ENCODE measurements at places on chromosomes 6 and 20. TPM values are rescaled to one million over a fixed set of nuclear protein-coding genes. Genes with fewer than 3 reads are reported as not detected.
A peak's percentile ranks its signal among the peaks of the same experiment; 100 is the strongest.

SNRNP48 gene
- total RNA-seq, result 16.8 TPM

GPR63 gene
- total RNA-seq, result 1.1 TPM

OPRM1 gene
- 3.3 TPM for total RNA-seq

BAG2 gene
- total RNA-seq, result 74.5 TPM

SAMD5 gene
- 0.68 TPM for total RNA-seq

PI3 gene
- total RNA-seq, result not detected

WFDC11 gene
- not detected for total RNA-seq

DNA sequence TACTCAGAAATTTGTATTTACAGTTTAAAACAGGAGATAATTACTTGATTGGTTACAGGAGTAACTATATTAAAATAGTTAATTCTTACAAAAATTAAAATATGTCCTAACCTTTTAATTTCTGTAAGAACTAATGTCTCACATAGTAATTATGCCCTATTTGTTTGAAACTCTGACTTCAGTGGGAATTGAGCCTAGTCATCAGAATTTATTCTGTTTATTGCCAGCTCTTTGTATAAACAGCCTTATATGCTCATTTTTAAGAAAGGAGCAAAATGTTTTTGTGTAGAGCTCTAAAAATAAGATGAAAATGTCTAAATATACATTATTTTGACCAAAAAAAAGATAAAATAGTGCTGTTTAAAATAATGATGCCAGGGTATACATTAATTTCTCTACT lies 21.5 kb downstream of the TRMT11 start:
- no peaks in the 10 kb centered on the region for H3K4me1 ChIP-seq
- peaks cover 6% of the 10 kb centered on the region for H3K36me3 ChIP-seq
- DNase-seq, result no peak
- no peaks in the 10 kb centered on the region for H3K27me3 ChIP-seq
- H3K4me3 ChIP-seq, result no peak overlapping the region

GRCh38 chr6:113693851-113694250 lies 163.3 kb upstream of the MARCKS start:
- H3K4me3 ChIP-seq, result no peak overlapping the region
- DNase-seq, result no peak

- H3K4me1 ChIP-seq, result peaks cover 15% of the 10 kb centered on the region
- H3K27me3 ChIP-seq, result no peaks in the 10 kb centered on the region
- H3K4me3 ChIP-seq, result no peak overlapping the region
- no peak overlapping the region for H3K27ac ChIP-seq
Measured at GRCh38 chr6:114154812-114155211, 183.9 kb upstream of the HDAC2 start.

GRCh38 chr6:37943436-37944058 lies 124.0 kb downstream of the ZFAND3 start:
- no peak overlapping the region for H3K4me3 ChIP-seq
- peaks cover 84% of the 10 kb centered on the region for H3K4me1 ChIP-seq
- H3K27me3 ChIP-seq, result no peaks in the 10 kb centered on the region
- H3K36me3 ChIP-seq, result no peaks in the 10 kb centered on the region

DNA sequence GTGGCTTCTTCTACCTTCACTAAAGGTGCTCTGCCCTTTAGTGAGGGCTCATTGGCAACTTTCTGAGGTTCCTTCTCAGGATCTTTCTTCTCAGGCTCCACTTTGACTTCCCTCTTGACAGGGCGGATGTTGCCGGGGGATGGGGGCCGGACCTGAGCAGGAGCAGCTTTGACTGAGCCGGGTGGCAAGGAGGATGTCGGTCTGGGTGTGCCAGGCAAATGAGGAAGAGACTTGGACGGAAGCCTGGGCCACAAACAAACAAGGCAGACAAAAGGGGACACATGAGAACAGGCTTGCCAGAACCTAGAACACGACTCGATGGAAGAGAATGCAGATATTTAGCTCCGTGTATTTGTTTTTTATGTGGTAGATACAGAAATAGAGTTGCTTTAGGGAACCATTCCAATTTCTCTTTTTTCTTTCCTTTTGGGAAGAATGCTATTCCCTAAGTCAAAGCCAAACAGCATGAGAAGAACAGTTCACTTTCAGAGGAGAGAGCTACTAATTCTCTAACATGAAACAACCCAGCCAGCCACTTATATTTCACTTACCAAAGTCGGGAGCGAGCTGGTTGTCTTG lies 76.2 kb upstream of the BCLAF1 start:
- H3K27ac ChIP-seq, result no peak overlapping the region
- no peaks in the 10 kb centered on the region for H3K36me3 ChIP-seq
- no peaks in the 10 kb centered on the region for H3K4me1 ChIP-seq

DNA sequence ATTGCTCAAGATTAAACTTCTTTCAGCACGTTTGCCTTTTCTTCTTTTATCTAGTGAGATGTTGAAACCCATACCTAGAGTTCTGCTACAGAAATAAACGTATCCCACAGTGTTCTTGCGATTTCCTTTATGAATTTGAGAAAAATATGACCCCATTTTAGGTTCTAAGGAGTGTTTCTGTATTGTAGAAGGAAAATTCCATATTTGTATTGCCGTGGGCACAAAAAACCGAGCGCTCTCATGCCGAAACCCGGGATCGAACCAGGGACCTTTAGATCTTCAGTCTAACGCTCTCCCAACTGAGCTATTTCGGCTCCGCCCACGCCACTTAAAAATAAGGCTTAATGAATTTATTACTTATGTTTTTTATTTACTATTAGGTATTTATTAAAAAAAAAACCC lies 23.7 kb downstream of the ZNF311 start:
- H3K4me1 ChIP-seq, result peaks cover 11% of the 10 kb centered on the region
- DNase-seq, result peak; percentile 85
- H3K4me3 ChIP-seq, result peak overlapping the region; percentile 41
- H3K36me3 ChIP-seq, result no peaks in the 10 kb centered on the region

DNA sequence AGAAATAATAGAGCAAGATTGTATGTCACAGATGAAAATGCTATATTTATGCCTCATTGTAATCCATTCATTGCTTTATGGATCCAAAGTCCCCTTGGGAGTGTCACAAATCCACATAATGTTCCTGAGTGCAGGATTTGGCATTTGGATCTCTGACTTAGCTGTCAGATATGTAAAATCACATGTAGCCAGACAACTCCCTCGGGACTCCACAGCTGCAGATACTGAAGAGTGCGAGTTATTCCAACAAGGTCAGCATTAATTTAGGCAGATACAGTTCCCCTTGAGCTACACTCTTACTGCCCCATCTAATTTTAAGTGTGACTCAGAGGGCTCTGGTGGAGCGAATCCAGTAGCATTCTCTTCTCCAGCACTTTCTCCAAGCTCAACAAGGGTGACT lies 433.2 kb downstream of the CD83 start:
- no peak overlapping the region for H3K4me3 ChIP-seq
- no peaks in the 10 kb centered on the region for H3K36me3 ChIP-seq
- H3K27ac ChIP-seq, result no peak overlapping the region
- DNase-seq, result no peak

- H3K27me3 ChIP-seq, result no peaks in the 10 kb centered on the region
- no peaks in the 10 kb centered on the region for H3K36me3 ChIP-seq
- DNase-seq, result no peak
- no peak overlapping the region for H3K27ac ChIP-seq
- no peaks in the 10 kb centered on the region for H3K4me1 ChIP-seq
Measured at GRCh38 chr6:17219098-17219497, 62.1 kb upstream of the RBM24 start.

DNA sequence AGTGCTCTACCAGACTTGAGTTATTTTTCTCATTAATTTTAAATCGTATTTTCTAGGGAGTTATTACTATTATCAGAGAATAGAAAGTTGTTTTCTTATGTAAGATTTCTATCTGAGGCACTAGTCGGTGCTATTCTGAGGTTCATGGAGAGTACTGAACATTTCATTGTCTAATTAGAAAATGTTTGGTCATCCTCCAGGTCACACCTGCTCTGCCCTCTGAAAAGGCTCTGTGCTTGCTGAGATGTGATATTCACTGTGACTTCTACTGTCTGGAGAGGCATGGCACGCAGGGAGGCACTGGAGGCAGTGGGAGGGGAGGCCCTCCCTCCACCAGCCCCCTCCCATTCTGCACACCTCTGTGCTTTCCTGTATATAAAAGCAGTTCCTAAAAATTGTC lies 3.0 kb downstream of the SYNDIG1 start:
- H3K27ac ChIP-seq, result no peak overlapping the region
- DNase-seq, result no peak
- peaks cover 44% of the 10 kb centered on the region for H3K27me3 ChIP-seq
- H3K4me1 ChIP-seq, result peaks cover 23% of the 10 kb centered on the region
- H3K36me3 ChIP-seq, result no peaks in the 10 kb centered on the region

- no peak for DNase-seq
- H3K4me3 ChIP-seq, result no peak overlapping the region
- H3K27me3 ChIP-seq, result no peaks in the 10 kb centered on the region
- H3K27ac ChIP-seq, result no peak overlapping the region
- no peaks in the 10 kb centered on the region for H3K4me1 ChIP-seq
- no peaks in the 10 kb centered on the region for H3K36me3 ChIP-seq
Measured at GRCh38 chr6:164057876-164058275, 643.4 kb downstream of the QKI start.

GRCh38 chr20:45405571-45406259 lies 2.4 kb upstream of the DBNDD2 start:
- H3K4me3 ChIP-seq, result peak overlapping the region; percentile 93
- no peaks in the 10 kb centered on the region for H3K27me3 ChIP-seq
- peaks cover 8% of the 10 kb centered on the region for H3K36me3 ChIP-seq

DNA sequence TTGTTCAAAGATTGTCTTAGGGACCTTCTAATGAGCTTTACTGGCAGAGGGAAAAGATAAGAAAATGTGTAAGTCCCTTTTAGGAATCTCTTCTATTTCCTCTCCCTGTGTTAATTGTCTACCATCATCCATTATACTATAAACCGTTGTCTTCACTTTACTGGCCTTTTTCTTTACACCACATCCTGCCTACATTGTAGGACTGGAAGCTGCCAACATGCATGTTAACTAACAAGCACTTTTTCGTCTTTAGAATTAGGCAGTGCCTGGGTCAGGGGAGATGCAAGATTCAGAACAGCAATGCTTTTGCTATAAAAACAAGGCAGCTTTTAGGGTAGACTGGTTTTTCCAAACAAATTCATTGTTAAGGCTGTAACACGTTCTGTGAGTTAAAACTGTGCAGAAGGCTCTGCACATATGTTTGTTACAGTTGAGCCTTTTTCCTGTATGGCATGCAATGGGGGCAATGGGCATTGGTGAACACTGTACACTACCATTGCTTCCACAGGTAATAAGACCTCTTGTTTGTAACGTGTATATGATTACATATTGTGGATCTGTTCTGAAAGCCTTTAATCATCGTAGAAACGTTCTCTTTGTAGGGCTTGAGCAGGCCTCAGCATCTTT lies 10.9 kb upstream of the PKIG start:
- peaks cover 80% of the 10 kb centered on the region for H3K4me1 ChIP-seq
- no peak for DNase-seq
- no peaks in the 10 kb centered on the region for H3K27me3 ChIP-seq
- H3K36me3 ChIP-seq, result no peaks in the 10 kb centered on the region

DNA sequence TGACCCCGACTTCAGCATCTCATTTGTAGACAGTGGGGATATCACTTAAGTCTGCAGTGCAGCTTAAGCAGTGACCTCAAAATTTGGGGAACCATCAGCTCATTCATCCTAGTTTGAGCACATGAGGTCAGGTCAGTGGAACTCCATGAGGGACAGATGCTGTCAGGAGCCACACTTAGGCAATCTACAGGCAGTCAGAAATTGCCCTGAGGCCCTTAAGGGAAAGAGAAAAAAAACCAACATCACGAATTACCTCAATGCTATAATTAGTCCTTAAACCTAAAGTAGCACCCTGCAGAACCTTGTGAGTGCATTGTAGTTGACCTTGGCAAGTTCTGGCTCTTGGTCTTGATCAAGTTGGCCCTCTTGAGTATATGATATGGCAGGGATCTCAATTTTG lies 21.1 kb downstream of the TMEM74B start:
- no peak overlapping the region for H3K4me3 ChIP-seq
- H3K27ac ChIP-seq, result no peak overlapping the region
- H3K4me1 ChIP-seq, result no peaks in the 10 kb centered on the region
- DNase-seq, result no peak

DNA sequence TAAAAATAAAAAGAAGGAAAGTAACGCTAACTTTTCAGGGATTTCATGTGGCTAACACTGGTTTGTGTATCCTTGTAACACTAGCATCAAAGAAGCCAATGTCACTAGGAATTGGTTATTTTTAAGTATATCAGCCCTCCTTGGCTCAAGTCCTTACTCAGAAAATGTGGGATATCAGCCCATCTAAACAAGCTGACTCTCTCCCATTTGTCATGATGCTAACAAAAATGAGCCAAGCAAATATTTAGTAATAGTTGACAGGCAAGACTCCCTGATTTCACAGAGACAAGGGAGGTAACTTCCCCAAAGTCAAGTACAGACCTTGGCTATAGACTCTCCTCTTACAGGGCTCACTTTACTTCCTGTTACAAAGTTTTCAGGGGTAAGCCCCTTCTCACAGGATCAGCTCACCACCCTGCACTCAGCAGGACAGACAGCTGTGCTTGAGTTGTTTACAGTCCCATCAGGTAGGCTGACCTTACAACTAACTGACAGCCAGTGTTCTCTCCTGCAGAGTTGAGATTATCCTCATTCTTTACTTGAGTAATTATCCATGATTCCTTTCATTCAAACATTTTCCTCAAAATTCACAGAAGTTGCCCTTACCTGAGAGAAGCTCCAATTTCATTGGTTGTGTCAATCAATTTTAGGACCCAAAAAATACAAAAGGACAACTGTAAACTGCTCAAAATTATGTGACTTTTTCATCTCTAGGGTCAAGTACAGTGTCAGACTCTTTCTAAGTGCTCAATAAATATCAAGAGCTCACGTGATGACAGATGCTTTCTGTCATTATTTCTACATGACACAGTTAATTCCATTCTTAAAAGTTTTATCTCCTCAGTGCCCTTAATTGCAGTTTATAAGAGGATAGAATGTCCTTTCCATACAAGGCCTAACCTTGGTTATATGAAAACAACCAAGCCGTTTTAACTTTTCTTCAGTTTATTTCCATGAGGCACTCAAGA lies 38.1 kb upstream of the BMP5 start:
- no peaks in the 10 kb centered on the region for H3K27me3 ChIP-seq
- no peak overlapping the region for H3K4me3 ChIP-seq
- DNase-seq, result no peak
- no peaks in the 10 kb centered on the region for H3K36me3 ChIP-seq
- peak overlapping the region; percentile 17 for H3K27ac ChIP-seq
- no peaks in the 10 kb centered on the region for H3K4me1 ChIP-seq

Measured in sigmoid colon (tissue), 7 donors.